ENCODE measurements at places on chromosomes 2 and 18. TPM values are rescaled to one million over a fixed set of nuclear protein-coding genes. Genes with fewer than 3 reads are reported as not detected.

- no peak for DNase-seq
Measured at GRCh38 chr2:60679036-60679780, 76.9 kb upstream of the PAPOLG start.

DNA sequence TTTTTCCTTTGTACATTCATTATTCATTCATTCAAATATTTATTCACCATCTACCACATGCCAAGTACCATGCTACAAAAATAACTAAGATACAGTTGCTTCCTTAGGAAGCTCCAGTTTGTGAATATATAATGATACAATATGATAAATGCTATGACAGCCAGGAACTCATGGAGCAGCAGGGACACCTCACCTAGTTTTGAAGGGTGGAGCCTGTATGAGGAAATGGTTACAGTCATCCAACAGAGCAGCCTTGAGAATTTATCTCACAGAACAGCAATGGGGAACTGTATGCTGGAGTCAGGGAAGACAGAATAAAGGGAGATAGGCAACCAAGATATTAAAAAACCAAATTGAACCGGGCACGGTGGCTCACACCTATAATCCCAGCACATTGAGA lies 124.0 kb downstream of the OSBPL1A start:
- DNase-seq, result no peak

GRCh38 chr2:28433935-28434599 lies 41.4 kb downstream of the FOSL2 start:
- DNase-seq, result no peak

DNA sequence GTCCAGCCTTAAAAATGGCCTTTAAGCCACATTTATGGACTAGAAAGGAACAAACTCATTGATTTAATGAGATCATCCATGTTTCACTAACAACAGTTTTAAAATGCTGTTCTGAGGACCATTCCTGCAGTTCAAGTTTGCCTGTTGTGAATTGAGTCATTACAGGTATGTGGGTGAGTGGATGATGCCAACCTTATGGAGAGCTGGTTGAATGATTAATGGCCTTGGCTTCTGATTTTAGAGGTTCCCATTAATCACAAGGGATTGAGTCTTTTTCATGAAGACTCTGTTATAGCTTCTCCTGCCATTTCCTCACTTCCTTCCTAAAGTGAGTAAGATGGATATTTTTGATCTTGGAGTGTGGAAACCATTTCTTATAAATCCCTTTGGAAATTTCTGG lies 459.8 kb upstream of the SLC14A2 start:
- no peak for DNase-seq

- DNase-seq, result no peak
Measured at GRCh38 chr2:137380610-137381009, 583.7 kb upstream of the HNMT start.

- DNase-seq, result no peak
Measured at GRCh38 chr2:241862775-241863535, 4.3 kb upstream of the PDCD1 start.

GRCh38 chr2:146764301-146764700 lies 1080.5 kb upstream of the ACVR2A start:
- DNase-seq, result no peak

GRCh38 chr2:193793914-193794313 lies 1599.2 kb upstream of the TMEFF2 start:
- no peak for DNase-seq

DNA sequence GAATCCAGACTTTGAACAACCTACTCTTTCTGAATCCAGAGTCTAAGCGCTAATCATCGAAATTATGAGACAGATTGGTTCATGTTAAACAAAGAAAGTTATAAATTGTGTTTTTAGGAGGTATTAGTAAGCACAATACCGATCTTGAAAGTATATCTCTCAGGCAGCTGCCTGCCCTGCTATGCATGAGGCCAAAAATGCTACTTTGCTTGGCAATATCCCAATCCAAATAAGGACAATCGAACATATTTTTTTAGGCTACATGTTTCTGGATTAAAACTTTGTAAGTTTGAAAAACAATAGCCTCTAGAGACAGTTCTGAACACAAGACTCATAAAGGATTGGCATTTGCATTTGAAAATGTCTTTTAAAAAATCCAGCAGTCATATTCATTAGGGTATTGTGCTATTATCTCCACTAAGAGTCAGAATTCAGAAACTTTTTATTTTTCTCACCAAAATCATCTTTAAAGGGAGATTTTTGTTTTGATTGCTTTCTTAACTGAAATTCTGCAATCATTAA lies 167.1 kb downstream of the PDE1A start:
- no peak for DNase-seq

DNA sequence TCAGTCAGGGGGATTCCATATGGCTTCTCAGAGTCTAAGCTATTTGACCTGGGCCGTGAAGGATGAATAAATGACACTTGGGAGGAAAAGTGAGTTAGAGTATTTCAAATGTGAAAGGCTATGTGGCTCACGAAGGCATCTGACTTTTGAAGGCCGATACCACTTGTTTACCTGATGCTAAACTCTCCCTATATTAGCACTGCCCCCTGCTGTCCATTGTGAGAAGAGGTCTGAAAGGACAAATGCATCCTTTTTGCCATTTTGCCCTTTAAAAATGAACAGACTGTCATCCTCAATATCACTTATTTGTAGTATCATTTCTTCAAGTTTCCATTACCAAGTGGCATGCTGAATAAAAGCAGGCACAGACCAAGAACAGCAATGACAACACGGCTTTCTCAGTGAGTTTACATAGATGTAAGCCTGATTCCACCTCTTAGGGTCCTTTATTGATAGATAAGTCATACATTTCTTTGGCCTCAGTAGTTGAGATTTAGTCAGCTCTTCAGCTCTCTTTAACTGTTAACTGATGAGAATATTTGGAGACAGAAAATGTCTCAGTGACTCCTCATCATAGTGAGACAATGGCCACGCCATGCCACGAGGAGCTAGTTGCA lies 40.1 kb downstream of the DOCK10 start:
- DNase-seq, result peak; percentile 70

DNA sequence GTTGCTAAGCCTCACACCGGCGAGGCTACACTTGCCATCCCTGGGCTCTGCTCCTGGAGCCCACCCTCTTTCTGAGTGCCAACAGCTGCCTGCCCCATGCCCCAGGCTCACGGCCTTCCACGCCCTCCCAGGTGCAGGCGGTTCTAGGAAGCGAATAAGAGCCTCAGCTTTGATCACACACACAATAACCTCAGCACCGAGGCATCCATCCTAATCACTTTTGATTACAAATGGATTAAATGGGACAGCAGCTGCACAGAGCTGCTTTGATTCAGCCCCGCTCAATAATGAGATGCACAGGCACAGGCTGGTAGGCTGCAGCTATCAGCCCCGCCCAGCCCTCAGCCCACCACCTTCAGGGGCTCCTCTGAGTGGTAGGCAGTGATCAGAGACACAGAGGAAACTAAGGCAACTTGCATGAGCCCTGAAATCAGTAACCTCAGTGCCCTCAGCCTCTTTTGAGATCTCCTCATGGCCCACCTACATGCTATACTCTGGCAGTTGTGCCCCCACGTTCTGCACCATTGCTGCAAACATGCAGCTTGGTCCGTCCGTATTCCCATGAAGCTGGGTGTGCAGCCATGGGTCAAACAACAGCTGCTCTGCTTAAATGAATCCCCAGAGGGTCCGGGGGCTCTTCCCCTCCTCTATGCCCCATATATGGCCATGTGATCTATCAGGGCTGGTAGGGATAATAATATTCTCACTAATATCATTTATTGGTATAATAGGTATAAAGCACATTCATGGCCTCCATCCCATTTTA lies 171.4 kb downstream of the SETBP1 start:
- DNase-seq, result no peak

DNA sequence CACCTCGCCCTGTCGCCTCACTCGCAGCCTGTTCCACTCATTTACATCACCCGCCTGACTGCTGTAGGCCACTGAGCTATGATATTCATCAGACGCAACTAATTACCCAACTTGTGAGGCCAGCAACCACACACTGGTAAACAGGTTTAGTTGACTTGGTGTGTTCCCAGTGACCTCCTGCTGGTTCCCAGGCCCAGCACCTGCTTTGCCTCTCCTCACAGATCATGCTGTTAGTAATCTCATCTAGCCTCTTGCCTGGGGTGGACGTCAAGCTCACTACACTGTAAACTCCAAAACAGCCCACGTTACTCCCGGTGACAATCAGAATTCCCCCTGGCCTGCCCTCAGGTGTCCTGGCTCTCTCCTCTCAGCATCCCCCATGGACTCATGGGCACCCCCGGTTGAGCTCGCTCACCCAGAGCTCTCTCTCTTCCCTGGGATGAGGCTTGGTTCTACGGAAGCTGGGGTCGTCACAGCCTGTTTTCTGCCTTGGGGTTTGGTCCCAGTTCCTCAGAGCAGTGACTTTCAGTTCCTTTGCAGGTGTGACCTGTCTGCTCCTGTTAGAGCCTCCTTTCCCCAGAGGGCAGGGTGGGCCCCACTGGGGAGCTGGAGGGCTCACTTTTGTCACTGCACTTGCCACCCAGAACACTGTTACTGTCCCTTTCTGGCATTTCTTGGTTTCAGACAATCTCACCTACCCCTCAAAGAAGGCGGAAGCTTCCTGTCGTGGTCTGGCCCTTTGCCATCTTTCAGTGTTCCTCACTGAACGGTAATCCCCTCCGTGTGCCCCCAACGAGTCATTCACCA lies 40.3 kb downstream of the INPP5D start:
- DNase-seq, result peak; percentile 70

The ADD2 gene
- total RNA-seq, result 0.74 TPM

The ASB18 gene
- total RNA-seq, result not detected

The SNED1 gene
- total RNA-seq, result 3.5 TPM

The PCARE gene
- total RNA-seq, result not detected

The SIX2 gene
- not detected for total RNA-seq

The CCDC68 gene
- total RNA-seq, result not detected

Measured in CD8-positive, alpha-beta memory T cell (primary cell).